ENCODE measurements at places on chromosomes 2 and 18. TPM values are rescaled to one million over a fixed set of nuclear protein-coding genes. Genes with fewer than 3 reads are reported as not detected.

METAP1D gene
- total RNA-seq = 15.3 TPM

CHRND gene
- 0.56 TPM for total RNA-seq

PCARE gene
- total RNA-seq = 0.06 TPM

MFSD2B gene
- 0.39 TPM for total RNA-seq

PAX3 gene
- 4.8 TPM for total RNA-seq

DSG3 gene
- 0.19 TPM for total RNA-seq

ASB18 gene
- 0.43 TPM for total RNA-seq

PDCD1 gene
- total RNA-seq = 0.39 TPM

ARMC9 gene
- 49.7 TPM for total RNA-seq

DNA sequence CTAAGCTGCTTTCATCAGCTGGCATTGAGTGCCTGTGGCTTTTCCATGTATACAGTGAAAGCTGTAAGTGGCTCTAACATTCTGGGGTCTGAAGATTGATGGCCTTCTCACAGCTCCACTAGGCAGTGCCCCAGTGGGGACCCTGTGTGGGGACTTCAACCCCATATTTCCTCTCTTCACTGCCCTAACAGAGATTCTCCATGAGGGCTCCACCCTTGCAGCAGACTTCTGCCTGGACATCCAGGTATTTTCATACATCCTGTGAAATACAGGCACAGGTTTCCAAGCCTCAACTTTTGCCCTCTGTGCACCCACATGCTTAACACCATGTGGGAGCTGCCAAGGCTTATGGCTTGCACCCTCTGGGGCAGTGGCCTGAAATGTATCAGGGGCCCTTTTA is 188.2 kb upstream of the SYT4 start:
- no peaks in the 10 kb centered on the region for H3K36me3 ChIP-seq
- no peak for DNase-seq
- H3K4me1 ChIP-seq = no peaks in the 10 kb centered on the region

DNA sequence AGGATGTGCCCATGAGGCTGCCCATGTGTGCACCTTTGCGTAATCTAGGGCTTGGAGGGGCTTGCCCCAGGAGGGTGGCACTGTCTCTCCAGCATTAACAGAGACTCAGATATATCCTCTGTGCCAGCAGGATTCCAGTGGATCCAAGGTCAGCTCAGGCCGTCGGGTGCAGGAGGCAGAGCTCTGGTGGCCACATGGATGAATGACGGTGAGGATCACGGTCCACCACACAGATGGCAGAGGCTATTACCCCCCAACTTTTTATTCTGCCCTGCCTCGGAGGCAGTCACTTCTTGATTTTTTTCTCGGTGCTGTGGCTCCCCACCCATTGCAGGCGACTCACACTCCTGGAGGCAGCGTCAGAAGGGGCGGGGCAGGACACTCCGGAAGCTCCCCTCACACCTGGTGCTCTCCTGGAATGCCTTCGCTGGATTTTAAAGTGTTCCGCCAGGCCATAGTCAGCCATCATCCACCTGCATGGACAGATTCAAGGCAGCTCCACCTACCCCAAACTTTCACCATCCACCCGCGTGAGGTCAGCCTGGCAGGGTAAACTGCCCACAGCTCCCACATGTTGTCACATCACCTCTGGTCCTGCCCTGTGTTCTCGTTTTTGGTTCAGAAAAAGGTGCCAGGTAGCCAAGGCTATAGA is 602.9 kb upstream of the RAB6C start:
- no peak overlapping the region for H3K27ac ChIP-seq
- no peaks in the 10 kb centered on the region for H3K27me3 ChIP-seq
- no peak overlapping the region for H3K4me3 ChIP-seq
- no peak for DNase-seq
- H3K36me3 ChIP-seq = no peaks in the 10 kb centered on the region
- no peaks in the 10 kb centered on the region for H3K4me1 ChIP-seq

DNA sequence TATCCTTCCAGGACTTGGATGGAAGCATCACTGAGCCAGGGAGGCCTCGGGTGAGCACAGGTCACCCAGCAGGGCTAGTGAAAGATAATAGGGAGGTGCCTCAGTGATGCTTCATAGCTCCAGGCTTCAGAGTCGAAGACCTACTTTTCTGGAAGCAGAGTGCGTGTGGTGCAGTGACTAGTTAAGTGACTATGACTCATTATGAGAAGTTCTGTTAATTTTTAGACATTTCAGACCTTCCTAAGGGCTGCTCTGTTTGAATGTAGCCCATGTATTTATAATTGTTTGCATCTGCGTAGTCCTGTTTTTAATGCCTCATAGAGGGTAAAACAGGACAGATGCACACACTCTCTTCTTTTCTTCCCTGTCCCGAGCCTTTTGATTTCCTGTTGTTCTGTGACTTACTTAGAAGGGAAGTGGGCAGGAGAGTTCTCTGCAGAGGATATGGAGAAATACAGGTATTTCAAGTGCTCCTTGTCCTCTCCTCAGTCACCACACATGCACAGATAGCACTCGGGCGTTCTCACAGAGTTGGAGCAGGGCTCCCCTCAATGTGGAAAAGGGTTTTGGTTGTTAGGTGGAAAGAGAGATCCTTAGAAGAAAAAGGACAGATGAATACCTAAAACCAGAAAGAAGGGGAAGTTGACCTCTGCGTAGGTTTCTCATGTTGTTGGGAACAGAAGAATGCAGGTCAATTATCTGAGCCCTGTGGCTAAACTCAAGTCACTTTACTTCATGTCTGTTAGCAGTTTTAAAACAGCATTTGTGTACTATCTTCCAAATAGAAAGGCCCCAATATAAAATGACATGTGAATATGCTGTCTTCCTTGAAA is 34.7 kb downstream of the RALB start:
- no peaks in the 10 kb centered on the region for H3K27me3 ChIP-seq
- H3K4me1 ChIP-seq = peaks cover 14% of the 10 kb centered on the region
- no peak overlapping the region for H3K27ac ChIP-seq
- DNase-seq = no peak
- H3K4me3 ChIP-seq = no peak overlapping the region

DNA sequence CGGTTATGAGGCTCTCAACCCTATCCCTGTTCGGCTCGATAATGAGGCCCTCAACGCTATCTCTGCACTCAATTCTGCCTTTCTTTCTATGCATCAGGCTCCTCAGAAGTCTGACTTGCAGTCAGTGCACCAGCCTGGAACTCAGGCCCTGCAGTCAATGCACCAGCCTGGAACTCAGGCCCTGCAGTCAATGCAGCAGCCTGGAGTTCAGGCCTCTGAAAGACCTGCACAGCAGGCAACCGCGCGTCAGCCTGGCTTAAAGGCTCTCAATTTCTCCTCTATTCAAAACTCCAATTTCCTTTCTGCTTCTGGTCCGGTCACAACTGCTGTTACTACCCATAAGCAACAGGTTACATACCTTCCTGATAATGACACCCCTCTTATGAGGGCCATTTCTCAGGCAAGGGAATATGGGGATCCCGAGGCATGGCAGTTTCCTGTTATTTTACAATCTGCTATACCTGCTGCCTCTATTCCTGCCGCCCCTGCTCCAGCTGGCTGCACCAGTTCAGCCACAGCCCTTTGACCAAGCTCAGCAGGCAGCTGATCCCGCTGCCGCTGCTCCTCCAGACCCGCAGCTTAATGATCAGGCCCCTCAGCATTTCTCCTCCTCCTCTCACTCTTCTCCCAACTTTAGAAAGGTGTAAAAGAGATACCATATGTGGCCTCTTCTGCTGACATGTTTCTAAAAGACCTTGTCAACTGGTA is 933.6 kb upstream of the FANCL start:
- no peak overlapping the region for H3K4me3 ChIP-seq
- H3K27ac ChIP-seq = no peak overlapping the region
- no peak for DNase-seq
- no peaks in the 10 kb centered on the region for H3K4me1 ChIP-seq

- no peaks in the 10 kb centered on the region for H3K4me1 ChIP-seq
- DNase-seq = no peak
- H3K27me3 ChIP-seq = no peaks in the 10 kb centered on the region
These were observed 71.7 kb upstream of the RBMS1 start for GRCh38 chr2:160565099-160565845.

DNA sequence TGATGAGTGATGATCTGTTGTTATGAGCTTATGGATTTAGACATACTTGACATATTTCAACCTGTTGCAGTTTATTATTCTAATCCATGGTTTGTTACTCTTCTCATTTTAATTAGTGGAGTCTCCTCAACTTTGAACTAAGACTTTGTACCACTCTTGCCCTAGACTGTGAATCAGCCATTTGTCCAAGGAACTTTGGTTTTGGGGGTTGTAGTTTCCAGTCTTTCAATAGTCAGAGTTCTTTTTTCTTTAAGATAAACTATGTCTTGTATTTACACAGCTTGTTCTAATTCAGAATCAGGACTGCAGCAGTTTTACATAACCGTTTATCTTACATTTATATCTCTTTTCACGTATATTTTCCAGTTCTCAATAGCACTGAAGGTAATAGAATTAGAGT is 133.6 kb downstream of the GULP1 start:
- no peaks in the 10 kb centered on the region for H3K27me3 ChIP-seq
- no peaks in the 10 kb centered on the region for H3K36me3 ChIP-seq
- H3K4me1 ChIP-seq = no peaks in the 10 kb centered on the region
- H3K4me3 ChIP-seq = no peak overlapping the region

DNA sequence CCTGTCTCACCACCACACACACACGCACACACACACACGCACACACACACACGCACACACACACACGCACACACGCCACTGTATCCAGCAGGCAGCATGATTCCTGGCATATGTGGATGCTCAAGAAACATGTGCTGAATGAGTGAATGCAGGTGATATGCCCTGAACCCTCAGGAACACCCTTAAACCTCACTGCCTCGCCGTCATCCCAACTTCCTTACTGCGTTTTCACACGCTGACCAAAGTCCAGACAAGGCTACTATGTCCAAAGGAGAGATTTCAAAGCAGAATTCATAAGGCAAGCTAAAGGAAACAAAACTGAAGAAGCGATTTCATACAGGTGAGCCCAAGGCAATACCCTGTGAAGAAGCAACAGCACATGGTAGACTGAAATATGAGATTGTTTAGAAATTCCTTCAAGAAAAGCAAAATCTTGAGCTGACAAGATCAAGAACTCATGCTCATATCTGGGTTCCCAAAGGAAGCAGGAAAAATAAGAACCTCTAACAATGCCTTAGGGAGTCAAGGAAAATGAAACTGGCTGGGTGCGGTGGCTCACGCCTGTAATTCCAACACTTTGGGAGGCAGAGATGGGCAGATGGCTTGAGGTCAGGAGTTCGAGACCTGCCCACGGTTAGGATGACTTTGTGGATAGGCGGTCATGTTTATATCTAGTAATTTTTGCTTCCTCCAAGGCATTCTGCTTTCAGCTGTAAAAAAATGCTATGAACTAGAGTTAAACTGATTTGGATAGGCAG is 69.1 kb downstream of the TNFRSF11A start:
- no peak overlapping the region for H3K27ac ChIP-seq
- no peaks in the 10 kb centered on the region for H3K4me1 ChIP-seq
- no peak overlapping the region for H3K4me3 ChIP-seq
- no peaks in the 10 kb centered on the region for H3K36me3 ChIP-seq
- no peak for DNase-seq

DNA sequence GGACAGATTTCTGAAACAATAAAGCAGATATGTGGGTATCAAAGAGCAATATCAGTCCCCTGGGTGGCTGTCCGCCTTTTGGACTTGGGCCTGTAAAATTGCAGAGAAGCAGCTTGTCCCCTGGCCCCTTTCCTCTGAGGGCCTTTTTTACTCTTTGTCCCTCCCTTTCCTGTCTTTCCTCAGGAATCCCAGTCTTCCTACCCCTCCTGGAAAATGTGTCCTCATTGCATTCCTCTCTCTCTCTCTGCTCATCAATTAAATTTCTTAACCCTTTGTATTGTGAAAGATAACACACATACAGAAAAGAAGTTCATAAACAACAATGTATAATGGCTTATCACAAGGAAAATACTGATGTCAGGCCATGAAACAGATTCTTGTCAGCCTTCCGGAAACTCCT is 3.0 kb upstream of the GRB14 start:
- H3K4me1 ChIP-seq = no peaks in the 10 kb centered on the region
- no peak overlapping the region for H3K27ac ChIP-seq
- no peaks in the 10 kb centered on the region for H3K36me3 ChIP-seq
- H3K4me3 ChIP-seq = no peak overlapping the region
- H3K27me3 ChIP-seq = no peaks in the 10 kb centered on the region

All from testis (tissue), 5 donors.